ENCODE measurements at places on chromosomes 6 and 20. TPM values are rescaled to one million over a fixed set of nuclear protein-coding genes. Genes with fewer than 3 reads are reported as not detected.

- peak; percentile 75 for ATAC-seq
Measured at GRCh38 chr6:39980839-39981580, 46.7 kb upstream of the MOCS1 start.

DNA sequence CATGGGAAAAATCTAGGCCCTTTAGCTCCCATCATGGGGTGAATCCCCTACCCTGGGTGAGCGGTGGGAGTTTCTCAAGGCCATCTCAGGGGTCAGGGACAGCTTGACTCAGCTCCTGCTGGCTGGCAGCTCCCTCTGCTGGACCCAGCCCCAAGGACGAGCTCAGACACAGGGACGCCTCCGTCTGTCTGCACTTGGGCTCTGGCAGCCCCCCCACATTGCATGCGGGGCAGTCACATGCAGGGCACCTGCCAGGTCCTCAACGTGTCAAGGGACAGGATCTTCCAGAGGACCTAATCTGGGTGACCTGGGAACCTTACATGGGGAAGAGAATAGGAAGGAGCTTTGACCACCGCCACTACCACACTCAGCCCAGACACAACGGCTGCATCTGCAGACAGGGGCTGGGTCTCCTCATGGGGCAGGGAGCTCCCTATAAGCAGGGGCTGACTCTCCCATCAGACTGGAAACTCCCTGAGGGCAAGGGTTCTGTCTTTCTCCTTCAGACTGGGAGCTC lies 173.4 kb downstream of the MRPL14 start:
- no peak for ATAC-seq

- no peak for ATAC-seq
Measured at GRCh38 chr6:44428682-44429081, 41.2 kb downstream of the CDC5L start.

- peak; percentile 41 for ATAC-seq
Measured at GRCh38 chr6:41306187-41306854, 19.8 kb upstream of the TREM1 start.

DNA sequence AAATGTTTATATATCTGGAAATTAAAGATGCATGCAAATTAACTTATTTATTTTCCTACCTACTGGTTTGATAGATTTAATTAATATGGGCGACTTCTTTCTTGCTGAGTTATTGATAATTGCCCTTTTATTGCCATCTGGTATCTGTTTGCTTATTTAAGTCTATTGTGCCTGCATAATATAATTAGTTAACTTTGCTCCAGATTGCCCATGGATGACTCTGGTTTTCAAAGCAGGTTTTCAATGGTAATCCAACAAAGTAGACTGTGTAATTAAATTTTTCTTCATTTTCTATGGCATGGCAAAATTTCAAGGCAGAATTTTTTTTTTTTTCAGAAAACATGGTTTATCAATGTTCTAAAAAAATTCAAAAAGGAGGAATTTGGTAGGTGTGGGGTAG lies 1092.0 kb downstream of the GRIK2 start:
- ATAC-seq, result no peak

GRCh38 chr20:36644032-36644705 lies 1.8 kb downstream of the SLA2 start:
- ATAC-seq, result no peak

DNA sequence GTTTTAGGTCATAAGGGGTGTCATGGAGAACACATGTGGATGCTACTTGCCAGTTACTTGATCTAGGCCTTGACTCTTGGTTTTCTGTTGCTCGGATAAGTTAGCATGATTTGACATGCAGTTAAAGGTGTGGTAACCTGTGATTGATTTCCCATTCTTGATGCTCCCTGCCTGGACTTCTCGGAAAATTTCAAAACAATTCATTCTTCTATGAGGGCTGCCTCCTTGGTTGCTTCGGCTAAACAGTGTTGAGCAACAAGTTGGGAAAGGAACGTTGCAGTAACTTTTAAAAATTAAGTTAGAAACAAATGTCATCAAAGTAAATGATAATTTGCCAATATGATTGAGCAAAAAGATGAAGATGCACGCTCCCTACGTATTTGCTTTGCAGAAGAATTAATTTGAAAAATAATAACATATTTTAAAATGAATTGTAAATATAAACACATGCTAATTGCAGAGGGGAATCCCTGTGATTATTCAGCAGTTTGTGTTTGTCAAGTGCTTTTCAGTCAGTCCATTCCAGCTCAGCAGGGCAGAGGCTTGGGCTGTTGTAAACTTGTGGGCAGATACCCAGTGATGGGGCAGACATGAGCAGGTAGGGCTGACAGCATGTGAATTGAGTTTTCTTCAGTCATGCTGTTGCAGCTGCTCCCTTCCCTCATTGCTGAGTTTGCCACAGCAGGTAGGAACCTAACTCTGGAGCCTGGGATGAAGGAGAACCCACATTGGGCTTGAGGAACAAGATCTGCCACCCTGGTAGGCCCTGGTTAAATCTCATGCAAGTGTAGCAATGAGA lies 110.2 kb downstream of the ESR1 start:
- ATAC-seq, result peak; percentile 18

GRCh38 chr6:14016935-14017625 lies 92.3 kb downstream of the RNF182 start:
- ATAC-seq, result no peak

DNA sequence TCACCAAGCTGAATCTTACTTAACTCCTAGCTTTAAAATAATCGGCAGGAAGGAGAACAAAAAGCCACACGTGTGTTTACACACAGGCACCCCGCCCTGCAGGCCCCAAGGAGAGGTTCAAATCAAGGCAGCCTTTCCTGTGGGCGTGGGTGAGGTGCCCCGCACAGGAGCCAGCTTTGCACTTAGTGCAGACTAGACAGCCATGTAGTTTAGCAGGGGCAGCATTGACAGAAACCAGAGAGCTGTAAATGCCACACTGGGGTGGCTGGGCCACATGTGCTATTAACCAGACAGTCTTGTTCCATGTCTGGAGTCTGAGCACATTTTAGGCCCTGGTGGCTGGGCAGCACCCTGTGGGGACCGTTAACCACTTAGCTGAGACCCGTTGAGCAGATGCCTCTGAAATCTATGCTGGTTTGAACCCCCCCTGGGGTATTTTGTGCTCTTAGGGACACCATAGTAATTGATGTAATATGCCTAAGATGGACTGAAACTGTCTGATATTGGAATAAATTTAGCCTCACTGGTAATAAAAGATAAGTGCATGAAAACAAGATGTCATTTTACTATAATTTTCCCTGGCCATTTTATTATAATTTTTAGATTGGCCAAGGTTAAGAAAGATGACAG lies 106.4 kb upstream of the KCNG1 start:
- no peak for ATAC-seq

GRCh38 chr20:45011108-45011526 lies 44.8 kb downstream of the STK4 start:
- ATAC-seq, result peak; percentile 73

GRCh38 chr20:33656010-33656782 lies 5.9 kb upstream of the C20orf144 start:
- no peak for ATAC-seq

GRCh38 chr6:29527126-29527525 lies 32.4 kb downstream of the UBD start:
- ATAC-seq, result no peak

- ATAC-seq, result no peak
Measured at GRCh38 chr6:42907336-42907735, 8.5 kb upstream of the PTCRA start.

GRCh38 chr6:13159300-13159699 lies 169.0 kb downstream of the TBC1D7 start:
- ATAC-seq, result no peak

GRCh38 chr6:99458319-99458718 lies 33.2 kb upstream of the PNISR start:
- ATAC-seq, result no peak

- ATAC-seq, result peak; percentile 91
Measured at GRCh38 chr6:160030103-160030502, 61.2 kb downstream of the IGF2R start.

- peak; percentile 86 for ATAC-seq
Measured at GRCh38 chr6:84193114-84193708, 34.2 kb downstream of the CEP162 start.

DNA sequence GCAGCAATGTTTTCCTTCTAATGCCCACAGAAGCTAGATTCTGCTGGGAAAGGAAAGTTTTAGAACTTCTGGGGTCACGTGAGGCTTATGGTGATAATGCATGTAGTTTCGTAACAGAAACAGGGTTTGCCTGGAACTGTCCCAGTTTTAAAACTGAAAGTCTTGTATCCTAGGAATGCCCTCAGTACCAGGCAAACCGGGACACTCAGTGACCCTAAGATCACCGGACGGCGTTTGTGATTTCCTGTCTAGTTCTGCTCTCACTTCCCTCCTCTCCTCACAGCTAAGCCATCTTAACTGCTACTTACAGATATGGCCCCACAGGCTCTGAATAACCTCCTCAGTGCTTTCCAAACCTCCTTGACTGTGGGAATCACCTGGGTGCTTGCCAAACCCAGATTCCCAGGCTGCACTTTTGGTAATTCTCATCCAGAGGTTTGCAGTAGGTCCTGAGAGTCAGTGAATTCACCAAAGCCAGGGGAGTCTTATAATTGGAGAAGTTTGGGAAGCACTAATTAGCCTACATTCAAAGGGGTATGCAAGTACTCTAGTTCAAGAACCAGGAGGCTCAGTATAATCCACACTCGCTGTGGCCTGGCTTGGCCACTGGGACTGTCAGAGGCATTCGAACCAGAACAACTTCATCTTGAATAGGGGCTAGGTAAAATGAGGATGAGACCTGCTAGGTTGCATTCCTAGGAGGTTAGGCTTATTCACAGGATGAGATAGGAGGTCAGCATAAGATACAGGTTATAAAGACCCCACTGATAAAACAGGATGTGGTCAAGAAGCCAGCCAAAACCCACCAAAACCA lies 231.6 kb upstream of the MYLIP start:
- ATAC-seq, result no peak

DNA sequence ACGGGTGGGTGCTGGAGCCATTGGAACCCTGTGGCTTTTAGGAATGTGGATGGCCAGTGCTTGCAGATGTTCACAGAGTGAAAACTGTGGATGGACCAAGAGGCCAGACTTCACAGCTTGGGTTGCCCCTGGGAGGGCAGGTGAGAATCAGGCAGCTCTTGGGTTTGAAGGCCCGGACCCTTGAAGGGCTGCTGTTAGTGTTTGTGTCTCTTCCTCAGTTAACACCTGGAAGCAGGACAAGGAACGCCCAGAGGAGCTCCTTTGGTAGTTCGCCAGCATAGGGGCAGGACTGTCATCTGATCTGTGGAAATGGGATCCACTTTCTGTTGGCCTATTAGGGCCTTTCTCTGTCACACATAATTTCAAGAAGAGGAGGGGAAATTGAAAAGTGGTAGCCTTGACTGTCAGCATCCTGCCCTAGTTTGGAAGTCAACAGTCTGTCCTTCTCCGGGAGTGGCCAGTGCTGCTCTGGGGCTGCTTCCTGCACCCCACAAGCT lies 43.6 kb downstream of the RIOK1 start:
- peak; percentile 31 for ATAC-seq

- ATAC-seq, result peak; percentile 100
Measured at GRCh38 chr20:18496740-18497592, at the start of gene RBBP9. RBBP9 (minus strand) TSS chr20:18497225; CDS start chr20:18497167, 58 bp downstream.

DNA sequence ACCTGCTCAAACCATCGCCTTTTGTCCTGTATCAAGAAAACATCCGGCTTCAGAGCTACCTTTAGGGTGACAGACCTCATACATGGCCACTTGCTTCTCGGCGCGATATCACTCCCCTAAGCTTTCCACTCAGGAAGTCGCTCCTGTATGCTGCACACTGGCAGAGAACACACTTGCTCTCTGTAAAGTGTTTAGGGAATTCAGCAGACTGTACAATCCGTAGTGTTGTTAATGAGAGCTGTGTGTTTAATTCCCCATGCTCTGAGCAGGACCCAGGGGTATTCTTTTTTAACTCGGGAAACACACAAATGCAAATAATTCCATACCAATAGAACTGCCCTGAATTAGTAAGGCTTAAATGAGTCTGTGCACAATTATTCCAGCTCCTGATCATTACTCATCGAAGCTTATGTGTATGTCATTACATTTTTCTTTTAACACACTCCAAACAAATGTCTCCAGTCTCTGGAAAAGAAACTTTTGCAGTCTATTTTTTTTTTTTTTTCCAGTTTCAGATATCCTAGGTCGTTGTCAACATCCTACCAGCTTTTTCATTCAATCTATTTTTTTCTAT lies 338.7 kb upstream of the ARID1B start:
- ATAC-seq, result peak; percentile 59

GRCh38 chr6:42093582-42094329 lies 43.4 kb downstream of the TAF8 start:
- ATAC-seq, result peak; percentile 79

- no peak for ATAC-seq
Measured at GRCh38 chr20:23020230-23021018, 14.7 kb upstream of the SSTR4 start.

Gene ACTL10
- total RNA-seq, result 0.36 TPM

Gene SYCP2
- total RNA-seq, result 1.7 TPM

Gene COX7A2
- 315 TPM for total RNA-seq

Gene CDH26
- total RNA-seq, result 0.41 TPM

Gene FOXQ1
- total RNA-seq, result not detected

Gene RIPOR2
- total RNA-seq, result 0.15 TPM

Gene OXT
- not detected for total RNA-seq

Gene SAMD5
- 6.5 TPM for total RNA-seq

Gene FLRT3
- total RNA-seq, result 22.1 TPM

Gene SRSF6
- total RNA-seq, result 52.7 TPM

All from motor neuron (in vitro differentiated cells).